Aorta (tissue), 5 donors: ENCODE measurements at places on chromosomes 2 and 18. TPM values are rescaled to one million over a fixed set of nuclear protein-coding genes. Genes with fewer than 3 reads are reported as not detected.

DNA sequence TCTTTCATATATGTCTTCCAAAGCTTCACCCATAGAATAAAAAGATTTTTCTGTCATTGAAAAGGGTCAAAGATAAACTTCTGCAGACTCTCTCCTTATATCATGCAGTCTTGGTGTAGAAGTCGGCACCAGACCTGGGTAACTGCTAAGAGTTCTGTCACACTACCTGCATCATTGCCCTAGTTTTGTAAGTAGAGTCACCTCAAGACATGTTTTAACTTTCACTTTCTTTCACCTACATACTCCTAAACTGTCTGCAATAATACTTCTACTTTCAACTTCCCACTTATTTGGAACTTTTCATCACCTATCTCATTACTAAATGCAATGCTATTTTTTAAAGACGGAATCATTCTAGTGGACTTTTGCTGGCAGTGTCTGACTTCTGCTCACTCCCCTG is 475.6 kb upstream of the VRK2 start:
- no peaks in the 10 kb centered on the region for H3K4me1 ChIP-seq
- H3K27me3 ChIP-seq: no peaks in the 10 kb centered on the region
- H3K4me3 ChIP-seq: no peak overlapping the region
- no peak for DNase-seq

KCTD18 gene
- total RNA-seq: 14.4 TPM

DNA sequence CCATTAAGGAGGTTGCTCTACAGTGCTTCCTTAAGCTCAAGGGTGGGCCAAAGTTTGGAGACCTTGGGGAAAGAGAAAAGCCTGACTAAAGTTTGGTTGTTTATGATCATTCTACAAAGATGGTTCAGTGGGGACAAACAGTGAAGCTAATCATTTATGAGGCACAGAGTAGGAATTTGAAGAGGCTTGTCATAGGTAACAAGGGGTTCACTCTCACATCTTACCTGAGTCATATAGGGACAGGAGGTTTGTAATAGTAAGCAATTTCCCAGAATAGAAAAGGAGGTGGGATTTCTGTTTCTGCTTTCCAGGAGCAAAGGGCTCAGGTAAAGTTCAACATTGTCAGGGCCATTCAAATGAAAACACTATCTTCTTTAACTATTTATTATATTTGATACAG is 787.9 kb downstream of the CPS1 start:
- no peak for DNase-seq
- H3K4me3 ChIP-seq: no peak overlapping the region
- H3K36me3 ChIP-seq: no peaks in the 10 kb centered on the region
- no peak overlapping the region for H3K27ac ChIP-seq
- no peaks in the 10 kb centered on the region for H3K27me3 ChIP-seq

GRCh38 chr2:96291751-96292150 is 13.6 kb downstream of the SNRNP200 start:
- no peaks in the 10 kb centered on the region for H3K4me1 ChIP-seq
- H3K27ac ChIP-seq: no peak overlapping the region
- H3K4me3 ChIP-seq: no peak overlapping the region
- H3K36me3 ChIP-seq: peaks cover 5% of the 10 kb centered on the region
- no peaks in the 10 kb centered on the region for H3K27me3 ChIP-seq

ANKRD29 gene
- 10.2 TPM for total RNA-seq

MC5R gene
- not detected for total RNA-seq

AQP12B gene
- total RNA-seq: not detected

GRCh38 chr2:128329607-128330006 is 10.9 kb upstream of the HS6ST1 start:
- H3K4me3 ChIP-seq: no peak overlapping the region
- no peak overlapping the region for H3K27ac ChIP-seq
- H3K4me1 ChIP-seq: no peaks in the 10 kb centered on the region
- H3K36me3 ChIP-seq: no peaks in the 10 kb centered on the region

LINC00305 gene
- not detected for total RNA-seq

- H3K36me3 ChIP-seq: no peaks in the 10 kb centered on the region
- DNase-seq: no peak
- no peaks in the 10 kb centered on the region for H3K27me3 ChIP-seq
- no peaks in the 10 kb centered on the region for H3K4me1 ChIP-seq
- no peak overlapping the region for H3K27ac ChIP-seq
- no peak overlapping the region for H3K4me3 ChIP-seq
Observed at GRCh38 chr2:67006373-67006960, 390.7 kb upstream of the ETAA1 start.

DNA sequence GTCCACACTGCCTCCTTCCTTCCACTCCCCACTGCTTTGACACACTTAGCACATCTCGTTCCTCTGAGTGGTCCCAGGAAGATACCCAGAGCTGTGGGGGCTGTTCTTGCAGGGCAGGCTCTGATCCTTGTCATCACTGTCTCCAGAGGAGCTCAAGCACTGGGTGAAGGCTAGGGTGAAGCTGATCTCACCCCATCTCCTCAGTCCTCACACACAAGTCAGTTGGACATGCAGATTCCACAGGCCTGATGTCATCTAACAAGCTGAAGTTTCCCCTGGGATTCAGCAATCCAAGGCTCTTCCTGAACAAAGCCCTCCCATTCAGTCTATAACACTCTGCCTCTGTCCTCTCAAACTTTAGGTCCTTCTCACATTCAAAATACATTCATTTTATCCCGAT is 90.6 kb upstream of the RAB6C start:
- H3K27me3 ChIP-seq: no peaks in the 10 kb centered on the region
- no peak overlapping the region for H3K27ac ChIP-seq
- H3K4me1 ChIP-seq: no peaks in the 10 kb centered on the region
- no peak overlapping the region for H3K4me3 ChIP-seq

DNA sequence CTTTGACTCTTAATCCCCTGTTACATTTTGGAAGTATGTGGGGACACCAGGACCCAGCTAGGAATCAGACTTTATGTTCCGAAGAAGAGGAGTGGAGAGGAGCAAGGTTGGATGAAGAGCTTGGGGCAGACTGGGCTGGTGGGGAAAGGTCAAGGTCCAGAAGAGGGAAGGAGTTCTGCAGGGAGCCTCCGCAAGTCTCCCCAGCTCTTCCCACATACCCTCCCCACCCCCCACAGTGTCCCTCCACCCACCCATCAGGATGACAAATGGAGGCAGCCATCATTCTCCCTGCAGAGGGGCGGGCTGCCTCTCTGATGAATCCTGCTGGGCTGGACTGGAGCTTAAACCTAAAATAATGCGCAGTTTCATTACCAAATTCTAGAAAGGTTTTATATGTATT is 77.2 kb downstream of the ACKR3 start:
- no peaks in the 10 kb centered on the region for H3K36me3 ChIP-seq
- H3K4me3 ChIP-seq: no peak overlapping the region
- peak overlapping the region; percentile 9 for H3K27ac ChIP-seq
- no peaks in the 10 kb centered on the region for H3K4me1 ChIP-seq
- no peaks in the 10 kb centered on the region for H3K27me3 ChIP-seq

ABCG5 gene
- not detected for total RNA-seq

GRCh38 chr2:15169326-15170069 is 391.6 kb downstream of the NBAS start:
- H3K27ac ChIP-seq: peak overlapping the region; percentile 86
- no peaks in the 10 kb centered on the region for H3K27me3 ChIP-seq
- no peak overlapping the region for H3K4me3 ChIP-seq
- no peak for DNase-seq
- H3K36me3 ChIP-seq: peaks cover 2% of the 10 kb centered on the region

GRCh38 chr18:4264347-4264791 is 190.7 kb downstream of the DLGAP1 start:
- H3K27me3 ChIP-seq: no peaks in the 10 kb centered on the region
- no peak overlapping the region for H3K4me3 ChIP-seq
- H3K27ac ChIP-seq: no peak overlapping the region

GRCh38 chr18:41121116-41121826 is 833.8 kb upstream of the PIK3C3 start:
- no peak overlapping the region for H3K27ac ChIP-seq
- peaks cover 1% of the 10 kb centered on the region for H3K27me3 ChIP-seq
- no peak overlapping the region for H3K4me3 ChIP-seq
- no peaks in the 10 kb centered on the region for H3K4me1 ChIP-seq

- H3K4me3 ChIP-seq: no peak overlapping the region
- H3K36me3 ChIP-seq: no peaks in the 10 kb centered on the region
- no peaks in the 10 kb centered on the region for H3K27me3 ChIP-seq
- peaks cover 2% of the 10 kb centered on the region for H3K4me1 ChIP-seq
- no peak for DNase-seq
Observed at GRCh38 chr2:152548111-152548875, 169.0 kb downstream of the PRPF40A start.

CIDEA gene
- 0.57 TPM for total RNA-seq
